H1 (cell line): ENCODE measurements at places on chromosomes 11 and 22.

GRCh38 chr11:34501949-34502348, 11.6 kb downstream of the ELF5 start:
- DNase-seq: no peak

DNA sequence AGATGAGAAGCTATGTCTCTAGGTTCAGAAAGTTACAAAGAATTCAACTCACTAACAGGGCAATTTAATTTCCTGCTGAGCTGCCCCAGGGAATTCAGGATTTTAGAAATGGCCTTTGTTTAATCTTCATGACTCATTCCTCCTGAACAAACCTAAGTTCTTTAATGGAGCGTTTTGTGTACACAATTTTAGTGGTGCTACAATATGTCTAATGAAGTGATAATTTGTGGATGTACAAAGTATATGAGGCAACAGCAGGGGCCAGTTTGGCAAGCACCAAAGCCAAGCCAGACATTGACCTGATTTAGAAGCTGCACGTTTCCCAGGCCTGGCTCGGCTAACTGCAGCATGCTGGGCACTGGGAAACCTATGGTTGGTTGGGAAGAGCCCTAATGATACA, 34.4 kb upstream of the HEPHL1 start:
- DNase-seq: no peak

DNA sequence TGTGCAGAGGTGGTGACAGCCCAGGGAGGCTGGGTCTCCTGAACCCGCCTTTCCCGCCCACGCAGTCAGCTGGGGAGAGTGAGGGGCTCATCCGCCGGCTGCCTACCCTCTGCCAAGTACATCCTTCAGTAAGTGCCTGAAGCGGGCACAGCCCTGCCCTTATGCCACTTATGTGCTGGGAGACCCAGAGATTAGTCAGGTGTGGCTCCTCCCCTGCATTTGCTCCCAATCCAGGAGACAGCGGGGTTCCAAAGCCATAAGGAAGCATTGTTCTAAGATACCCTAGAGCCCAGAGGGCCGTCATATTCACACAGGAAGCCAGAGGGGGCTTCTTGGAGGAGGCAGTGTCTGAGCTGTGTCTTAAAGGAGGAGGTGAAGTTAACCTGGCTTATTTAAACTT, 5.8 kb upstream of the PPP6R3 start:
- DNase-seq: no peak

DNA sequence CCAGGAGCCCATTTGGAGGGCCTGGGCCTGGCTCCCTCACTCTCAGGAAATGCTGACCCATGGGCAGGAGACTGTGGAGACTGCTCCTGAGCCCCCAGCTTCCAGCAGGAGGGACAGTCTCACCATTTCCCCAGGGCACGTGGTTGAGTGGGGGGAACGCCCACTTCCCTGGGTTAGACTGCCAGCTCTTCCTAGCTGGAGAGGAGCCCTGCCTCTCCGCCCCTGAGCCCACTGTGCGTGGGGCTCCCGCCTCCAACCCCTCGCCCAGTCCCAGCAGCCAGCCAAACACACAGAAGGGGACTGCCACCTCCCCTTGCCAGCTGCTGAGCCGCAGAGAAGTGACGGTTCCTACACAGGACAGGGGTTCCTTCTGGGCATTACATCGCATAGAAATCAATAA, 37.1 kb downstream of the CDKN1C start:
- no peak for DNase-seq

GRCh38 chr22:47352920-47353700, 590.7 kb downstream of the TBC1D22A start:
- no peak for DNase-seq

- no peak for DNase-seq
Observed at GRCh38 chr11:112247201-112247600, 13.5 kb downstream of the PLET1 start.

GRCh38 chr11:73316422-73316821, 8.3 kb downstream of the ARHGEF17 start:
- DNase-seq: no peak

GRCh38 chr11:114049050-114049449, 10.5 kb upstream of the ZBTB16 start:
- no peak for DNase-seq

- no peak for DNase-seq
Observed at GRCh38 chr11:78310500-78310909, 107.1 kb downstream of the GAB2 start.

- DNase-seq: peak; percentile 51
Observed at GRCh38 chr11:93623179-93623578, 38.3 kb upstream of the CEP295 start.

DNA sequence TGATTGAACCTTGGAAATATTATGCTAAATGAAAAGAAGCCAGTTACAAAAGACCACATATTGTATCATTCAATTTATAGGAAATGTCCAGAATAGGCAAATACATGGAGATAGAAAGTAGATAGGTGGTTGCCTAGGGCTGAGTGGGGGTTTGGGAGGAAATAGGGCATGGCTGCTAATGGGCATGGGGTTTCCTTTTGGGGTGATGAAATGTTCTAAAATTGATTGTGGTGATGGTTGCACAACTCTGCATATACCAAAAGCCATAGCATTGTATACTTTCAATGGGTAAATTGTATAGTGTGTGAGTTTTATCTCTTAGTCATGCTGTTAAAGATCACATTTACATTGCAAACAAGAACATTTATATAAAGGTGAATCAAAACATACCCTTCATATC, 48.7 kb downstream of the LDLRAD3 start:
- no peak for DNase-seq

GRCh38 chr22:40654522-40655167, 18.1 kb upstream of the MRTFA start:
- DNase-seq: no peak

- no peak for DNase-seq
Observed at GRCh38 chr11:134407321-134407828, 4.7 kb downstream of the B3GAT1 start.

DNA sequence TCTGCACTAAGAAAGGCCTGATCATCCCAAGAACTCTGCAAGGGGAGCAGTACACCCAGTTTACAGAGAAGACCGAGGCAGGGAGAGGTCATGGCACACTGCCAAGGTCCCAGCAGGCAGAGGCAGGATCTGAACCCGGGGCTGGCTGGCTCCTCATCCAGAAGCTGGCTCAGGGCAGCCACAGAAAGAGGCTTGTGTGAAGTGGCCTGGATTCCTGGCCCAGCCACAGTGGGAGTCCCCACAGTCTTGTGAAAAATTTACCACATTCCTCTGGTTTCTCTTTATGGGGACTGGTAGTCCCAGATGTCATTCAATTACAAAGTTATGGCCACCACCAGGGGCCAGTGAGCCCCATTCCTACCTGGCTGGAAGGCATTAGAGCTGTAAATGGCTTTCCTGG, 440.5 kb downstream of the MIAT start:
- DNase-seq: no peak

- DNase-seq: no peak
Observed at GRCh38 chr11:44627911-44628729, 62.7 kb downstream of the CD82 start.

DNA sequence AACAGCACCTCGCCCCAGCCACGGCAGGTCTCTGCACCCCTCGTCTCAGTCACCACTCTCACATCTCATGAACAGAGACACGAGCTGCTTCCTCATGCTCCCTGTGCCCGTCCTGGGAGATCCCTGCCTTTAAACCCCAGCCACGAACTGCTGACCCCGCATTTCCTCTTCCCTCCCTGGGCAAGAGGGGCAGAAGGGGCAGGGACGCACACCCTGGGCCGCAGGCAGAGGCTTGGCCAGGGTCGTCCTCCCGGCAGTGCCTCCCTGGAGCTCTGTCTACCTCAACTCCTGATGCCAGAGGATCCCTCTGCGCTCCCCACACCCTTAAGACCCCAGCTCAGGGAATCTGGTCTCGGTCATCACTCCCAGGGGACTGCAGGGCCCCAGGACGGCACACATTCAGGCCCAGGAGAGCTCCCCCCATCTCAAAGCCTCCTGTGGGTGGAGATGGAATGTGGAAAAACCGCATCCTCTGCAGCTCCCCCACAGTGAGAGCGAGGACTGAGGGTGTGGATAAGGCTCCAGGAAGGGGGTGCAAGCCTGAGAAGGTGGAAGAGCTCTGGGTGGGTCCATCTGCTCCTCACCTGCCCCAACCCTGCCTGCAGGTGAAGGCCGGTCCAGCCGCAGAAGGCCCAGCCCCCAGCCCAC, 1.2 kb downstream of the BID start:
- DNase-seq: no peak

DNA sequence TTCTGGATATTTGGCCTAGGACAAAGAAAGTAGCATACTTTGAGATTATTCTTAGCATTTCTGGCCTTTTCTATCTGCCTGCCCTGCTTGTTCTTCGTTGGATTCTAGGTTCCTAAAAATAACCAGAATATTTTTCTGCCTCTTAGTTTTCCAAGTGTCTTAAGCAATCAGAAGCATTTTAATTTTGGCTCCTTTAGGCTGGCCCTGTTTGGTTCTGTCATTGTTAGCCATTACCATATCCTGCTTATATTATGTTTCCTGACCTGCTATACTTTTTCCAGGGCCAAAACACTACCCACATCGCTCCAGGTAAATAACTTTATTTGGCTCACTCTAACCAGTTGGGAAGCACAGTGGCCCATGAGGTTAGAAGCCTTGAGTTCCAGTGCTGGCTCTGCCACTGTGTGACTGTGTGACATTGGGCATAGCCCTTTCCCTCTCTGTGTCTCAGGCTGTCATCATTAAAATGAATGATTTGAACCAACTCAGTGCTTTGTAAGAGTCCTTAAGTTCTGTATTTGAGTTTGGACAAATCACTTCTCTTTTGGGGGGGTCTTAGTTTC, 91.1 kb downstream of the STIM1 start:
- DNase-seq: no peak

GRCh38 chr11:6843670-6844069, 1.8 kb upstream of the OR10A5 start:
- no peak for DNase-seq

- no peak for DNase-seq
Observed at GRCh38 chr11:79122759-79123158, 318.1 kb downstream of the TENM4 start.

DNA sequence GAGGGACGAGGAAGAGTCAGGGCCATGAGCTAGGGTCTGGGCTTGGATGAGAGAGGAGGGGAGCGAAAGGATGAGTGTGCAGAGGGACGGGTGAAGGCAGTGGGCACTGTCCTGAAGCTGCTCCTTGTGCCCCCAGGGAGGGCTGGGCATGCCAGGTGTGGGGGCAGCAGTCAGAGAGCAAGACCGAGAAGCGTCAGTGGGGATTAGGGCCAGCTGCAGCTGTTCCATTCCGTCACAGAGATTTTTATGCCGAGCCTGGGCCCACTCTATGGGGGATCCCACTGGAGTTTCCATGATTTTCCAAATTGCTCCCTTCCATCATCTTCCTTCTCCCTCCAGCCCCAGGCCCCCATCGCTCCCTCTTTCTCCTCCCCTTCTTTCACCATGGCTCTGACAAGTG, 93.2 kb downstream of the NECTIN1 start:
- DNase-seq: no peak

GRCh38 chr11:134658481-134659225, 246.6 kb upstream of the B3GAT1 start:
- no peak for DNase-seq

- DNase-seq: peak; percentile 81
Observed at GRCh38 chr11:45180179-45180847, 33.9 kb downstream of the PRDM11 start.

GRCh38 chr11:122627745-122628144, 27.8 kb upstream of the UBASH3B start:
- DNase-seq: no peak

- DNase-seq: no peak
Observed at GRCh38 chr11:112570333-112570732, 309.7 kb upstream of the PLET1 start.

DNA sequence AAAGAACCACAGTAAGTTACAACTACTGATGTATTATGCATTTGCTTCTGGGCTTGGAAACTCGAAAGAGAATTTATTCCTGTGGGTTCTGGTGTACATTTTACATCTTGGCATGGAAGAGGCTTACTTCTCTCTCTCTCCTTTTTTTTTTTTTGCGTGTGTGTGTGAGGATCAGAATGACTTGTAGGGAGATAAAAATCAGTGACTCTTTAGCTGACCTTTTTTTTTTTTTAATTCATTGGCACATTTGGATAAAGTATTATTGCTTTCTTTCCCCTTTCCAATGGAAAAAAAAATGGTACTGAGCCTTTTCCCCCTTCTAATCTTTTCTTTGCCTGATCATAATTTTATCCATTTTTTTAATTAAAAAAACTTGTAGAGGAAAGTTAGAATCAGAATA, 43.5 kb downstream of the EXT2 start:
- DNase-seq: no peak

GRCh38 chr22:43039800-43040199, 24.9 kb upstream of the PACSIN2 start:
- DNase-seq: no peak

GRCh38 chr22:45783690-45784089, 112.1 kb downstream of the ATXN10 start:
- DNase-seq: no peak

- DNase-seq: no peak
Observed at GRCh38 chr22:19224557-19224956, 46.0 kb upstream of the SLC25A1 start.

DNA sequence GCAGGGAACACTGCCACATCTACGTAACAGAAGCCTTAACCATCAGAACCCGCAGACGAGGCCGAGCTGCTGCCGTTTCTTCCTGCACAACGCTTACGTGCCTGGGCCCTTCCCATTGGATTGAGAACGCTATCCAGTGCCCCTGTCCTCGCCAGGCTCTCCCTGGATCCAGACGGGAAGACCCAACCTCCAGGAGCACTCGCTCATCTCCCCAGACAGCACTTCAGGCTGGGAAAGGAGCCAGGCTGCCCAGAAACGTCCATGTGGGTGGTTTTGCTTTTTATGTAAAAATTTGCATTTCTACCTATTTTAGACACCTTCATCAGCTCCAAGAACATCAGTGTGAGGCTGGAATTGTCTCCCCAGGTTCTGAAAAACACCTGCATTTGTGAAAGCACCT, 7.3 kb upstream of the CRYBB3 start:
- no peak for DNase-seq

- DNase-seq: no peak
Observed at GRCh38 chr11:110513846-110514437, 84.2 kb downstream of the FDX1 start.

DNA sequence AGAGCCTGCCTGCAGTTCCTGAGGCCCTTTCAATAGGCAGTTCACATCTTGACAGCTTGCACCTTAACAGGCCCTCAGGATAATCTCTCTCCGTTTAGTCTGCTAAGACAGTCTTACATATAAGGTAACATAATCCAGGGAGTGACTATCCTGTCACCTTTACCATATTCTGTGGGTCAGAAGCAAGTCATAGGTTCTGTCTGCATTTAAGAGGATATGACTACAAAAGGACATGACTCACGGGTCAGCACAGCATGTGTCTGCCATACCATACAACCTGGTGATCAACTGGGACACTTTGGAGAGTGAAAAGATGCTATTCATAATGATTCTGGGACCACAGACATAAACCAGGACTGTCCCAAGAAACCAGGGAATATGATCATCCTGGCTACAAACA, 611.1 kb downstream of the SOX6 start:
- no peak for DNase-seq

DNA sequence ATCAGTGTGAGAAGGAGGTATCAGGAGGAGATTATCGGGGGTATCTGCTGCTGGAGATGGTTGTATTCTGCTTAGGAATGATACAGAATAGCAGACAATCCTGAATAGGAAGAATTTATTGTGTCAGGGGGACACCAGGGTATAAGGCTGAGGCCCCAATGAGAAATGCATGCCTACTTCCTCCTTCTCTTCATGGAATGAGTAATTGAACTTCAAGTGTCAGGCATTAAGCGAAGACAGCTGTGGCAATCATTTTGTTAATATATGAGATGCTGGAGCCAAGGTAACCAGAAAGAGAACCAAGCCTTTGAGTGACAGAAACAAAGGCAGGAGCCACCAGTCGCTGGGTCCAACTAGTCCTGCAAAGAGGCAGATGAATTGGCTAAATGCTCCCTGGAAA, 49.1 kb downstream of the KIRREL3 start:
- no peak for DNase-seq

- DNase-seq: no peak
Observed at GRCh38 chr11:45036010-45036409, 85.3 kb upstream of the TP53I11 start.
